ENCODE measurements at places on chromosomes 5 and 9.

- no peak for DNase-seq
These were observed 168.3 kb upstream of the OTULINL start for GRCh38 chr5:14413331-14413750.

- DNase-seq, result no peak
These were observed 61.6 kb upstream of the GNE start for GRCh38 chr9:36319806-36320205.

GRCh38 chr5:147101659-147102369 is 133.0 kb upstream of the STK32A start:
- DNase-seq, result no peak

- no peak for DNase-seq
These were observed 18.2 kb upstream of the DCP2 start for GRCh38 chr5:112958093-112959088.

DNA sequence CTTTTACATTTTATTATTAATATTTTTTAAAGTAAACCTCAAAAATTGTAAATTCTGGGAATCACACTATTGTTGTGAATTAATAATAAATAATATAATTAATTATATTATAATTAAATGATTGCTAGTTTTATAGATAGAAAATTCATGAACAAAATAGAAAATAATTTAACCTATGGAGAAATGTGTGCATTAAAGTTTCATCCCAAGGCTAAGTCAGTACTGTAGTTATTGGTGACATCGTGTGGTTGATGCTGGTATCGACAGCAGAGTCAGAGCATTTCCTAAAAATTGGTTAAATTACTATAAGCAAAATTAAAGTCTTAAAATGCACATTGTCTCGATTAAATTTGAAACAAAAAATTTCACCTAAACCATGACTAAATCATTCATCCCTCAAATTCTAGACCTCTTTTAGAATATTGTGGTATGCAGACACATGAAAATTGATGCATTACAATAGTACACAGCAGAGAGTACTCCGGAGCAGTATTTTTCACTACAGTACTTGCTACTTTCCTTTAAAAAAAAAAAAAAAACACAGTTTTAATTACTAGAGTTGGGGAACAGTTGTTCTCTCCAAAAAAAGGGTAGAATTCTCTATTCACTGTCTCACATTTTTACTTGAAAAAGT is 73.9 kb downstream of the RORB start:
- DNase-seq, result no peak

DNA sequence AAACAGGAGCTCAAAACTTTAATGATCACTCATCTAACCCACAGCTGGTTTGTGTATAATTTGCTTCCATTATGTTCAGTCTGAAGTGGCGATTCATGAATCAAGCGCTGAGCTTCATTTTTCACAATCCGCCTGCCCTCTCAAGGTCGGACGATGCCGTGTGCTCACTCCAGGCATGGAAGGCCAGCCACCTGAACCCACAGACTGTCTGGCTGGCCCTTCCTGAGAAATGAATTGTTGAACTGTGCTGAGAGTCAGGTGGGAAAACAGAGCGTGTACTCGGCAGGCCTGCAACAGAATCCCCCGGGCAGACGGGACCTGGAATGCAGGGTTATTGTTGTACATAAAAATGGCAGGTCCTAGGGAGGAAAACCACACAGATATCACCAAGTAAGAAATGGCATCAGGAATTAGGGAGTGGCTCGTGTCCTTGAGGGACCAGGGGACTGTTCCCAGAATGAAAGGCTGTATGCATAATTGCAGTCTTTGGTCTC is 375.7 kb downstream of the IRX2 start:
- DNase-seq, result no peak

DNA sequence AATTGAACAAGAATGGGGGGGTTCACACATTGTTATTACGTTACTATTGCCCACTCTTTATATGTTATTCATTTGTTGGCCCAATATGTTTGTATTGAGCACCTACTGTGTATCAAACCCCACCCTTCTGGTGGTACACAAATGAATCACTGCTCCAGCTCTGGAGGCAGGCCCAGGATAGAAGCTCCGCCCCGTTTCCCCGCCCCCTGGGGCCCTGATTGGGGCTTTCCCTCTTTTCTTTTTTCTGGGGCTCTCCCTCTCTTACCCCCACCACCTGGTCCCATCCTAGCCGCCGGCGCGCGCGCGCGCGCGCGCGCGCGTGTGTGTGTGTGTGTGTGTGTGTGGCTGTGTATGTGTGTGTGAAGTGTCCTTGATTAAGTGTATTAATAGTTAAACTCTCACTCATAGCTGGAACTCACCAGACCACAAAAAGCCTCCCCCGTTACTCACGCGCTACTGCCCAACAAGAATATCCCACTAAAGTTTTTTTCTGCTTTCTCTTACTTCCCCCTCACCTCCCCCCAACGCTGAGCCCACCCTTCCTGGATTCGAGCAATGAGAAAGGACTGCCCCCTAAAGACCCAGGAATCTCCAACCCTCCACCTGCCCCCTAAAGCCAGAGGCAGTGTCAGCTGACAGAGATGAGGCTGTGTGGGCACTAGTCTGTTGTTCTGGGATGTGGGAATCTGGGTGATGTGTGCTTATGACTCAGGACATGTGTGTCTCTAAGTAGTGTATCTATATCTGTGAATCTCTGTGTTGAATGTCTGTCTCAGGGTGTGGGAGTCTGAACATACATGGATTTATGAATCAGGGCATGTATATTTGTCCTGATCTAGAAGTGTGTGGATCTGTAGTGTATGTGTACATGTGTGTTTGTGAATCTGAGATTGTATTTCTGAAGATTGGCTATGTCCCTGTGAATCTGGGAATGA is 4.0 kb downstream of the CXXC5 start:
- DNase-seq, result no peak

DNA sequence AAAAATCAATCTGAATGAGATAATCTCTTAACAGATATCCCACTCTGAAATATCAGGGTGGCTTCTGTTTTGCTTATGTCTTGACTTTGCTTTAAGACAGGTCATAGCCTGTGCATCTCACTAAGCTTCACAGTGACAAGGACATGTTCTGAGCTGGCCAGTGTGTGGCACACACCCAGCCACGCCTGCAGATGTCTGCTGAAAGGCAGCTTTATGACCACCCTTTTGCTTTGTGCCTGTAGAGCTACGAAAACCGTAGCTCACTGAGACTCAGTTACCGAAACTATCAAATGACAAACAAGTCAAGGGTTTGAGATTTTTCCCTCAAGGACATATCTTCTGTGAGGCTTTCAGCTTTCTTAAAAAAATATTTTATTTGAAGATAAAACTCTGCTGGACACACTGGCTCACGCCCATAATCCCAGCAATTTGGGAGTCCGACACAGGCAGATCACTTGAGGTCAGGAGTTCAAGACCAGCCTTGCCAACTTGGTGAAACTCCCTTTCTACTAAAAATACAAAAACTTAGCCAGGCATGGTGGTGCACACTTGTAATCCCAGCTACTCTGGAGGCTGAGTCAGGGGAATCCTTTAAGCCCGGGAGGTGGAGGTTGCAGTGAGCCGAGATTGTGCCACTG is 233.2 kb downstream of the SPATA31A1 start:
- no peak for DNase-seq

- no peak for DNase-seq
These were observed 10.1 kb upstream of the GLRX start for GRCh38 chr5:95832664-95833063.

- no peak for DNase-seq
These were observed 186.1 kb downstream of the GNA14 start for GRCh38 chr9:77462066-77462465.

- no peak for DNase-seq
These were observed 13.2 kb upstream of the LNPEP start for GRCh38 chr5:96922499-96923244.

- no peak for DNase-seq
These were observed 29.3 kb downstream of the GOLGA2 start for GRCh38 chr9:128246471-128246870.

DNA sequence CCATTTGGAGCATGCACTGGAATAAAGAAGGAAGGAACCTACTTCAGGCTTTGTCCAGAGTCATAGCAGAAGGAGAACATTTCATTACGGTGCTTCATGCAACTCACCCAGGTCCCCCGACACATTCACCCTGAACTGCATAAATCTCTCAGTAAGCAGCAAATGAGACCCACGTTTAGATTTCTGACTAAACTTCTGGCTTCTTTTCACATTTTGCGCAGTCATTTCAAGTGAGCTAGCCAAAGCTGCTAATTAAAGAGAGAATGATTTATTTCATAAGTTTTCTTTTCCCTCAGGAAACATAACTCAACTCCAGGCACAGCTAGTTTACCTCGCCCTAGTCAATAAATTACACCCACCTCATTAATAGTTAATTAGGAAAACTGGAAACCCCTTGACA is 88.6 kb upstream of the GAS1 start:
- DNase-seq, result no peak

- no peak for DNase-seq
These were observed 15.0 kb downstream of the PSMB7 start for GRCh38 chr9:124399968-124400940.

- no peak for DNase-seq
These were observed 26.0 kb downstream of the ERCC6L2 start for GRCh38 chr9:95901506-95901905.

DNA sequence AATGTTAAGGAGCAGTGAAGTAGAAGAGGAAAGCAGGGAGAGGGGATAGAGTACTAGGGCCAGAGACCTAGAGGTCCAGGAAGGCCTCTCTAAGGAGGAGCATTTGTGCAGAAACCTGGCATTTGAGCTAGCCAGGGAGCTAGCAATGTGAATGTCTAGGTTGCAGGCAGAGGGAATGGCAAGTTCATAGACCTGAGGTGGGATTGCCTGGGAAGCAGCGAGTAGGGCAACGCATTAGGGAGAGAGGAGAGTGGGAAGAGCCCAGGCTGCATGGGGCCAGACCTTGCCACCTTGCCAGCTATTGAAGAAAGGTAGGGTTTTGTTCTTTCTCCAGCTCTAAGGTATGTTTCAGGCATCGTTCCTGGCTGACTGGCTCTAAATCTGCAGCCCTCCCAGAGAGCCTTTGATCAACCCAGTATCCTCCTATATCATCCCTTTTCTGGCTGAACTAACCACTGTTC is 54.0 kb downstream of the SLC22A5 start:
- DNase-seq, result no peak

- no peak for DNase-seq
These were observed 13.9 kb downstream of the TLR4 start for GRCh38 chr9:117718085-117718484.

- DNase-seq, result no peak
These were observed 26.4 kb upstream of the TMEM171 start for GRCh38 chr5:73093943-73094342.

DNA sequence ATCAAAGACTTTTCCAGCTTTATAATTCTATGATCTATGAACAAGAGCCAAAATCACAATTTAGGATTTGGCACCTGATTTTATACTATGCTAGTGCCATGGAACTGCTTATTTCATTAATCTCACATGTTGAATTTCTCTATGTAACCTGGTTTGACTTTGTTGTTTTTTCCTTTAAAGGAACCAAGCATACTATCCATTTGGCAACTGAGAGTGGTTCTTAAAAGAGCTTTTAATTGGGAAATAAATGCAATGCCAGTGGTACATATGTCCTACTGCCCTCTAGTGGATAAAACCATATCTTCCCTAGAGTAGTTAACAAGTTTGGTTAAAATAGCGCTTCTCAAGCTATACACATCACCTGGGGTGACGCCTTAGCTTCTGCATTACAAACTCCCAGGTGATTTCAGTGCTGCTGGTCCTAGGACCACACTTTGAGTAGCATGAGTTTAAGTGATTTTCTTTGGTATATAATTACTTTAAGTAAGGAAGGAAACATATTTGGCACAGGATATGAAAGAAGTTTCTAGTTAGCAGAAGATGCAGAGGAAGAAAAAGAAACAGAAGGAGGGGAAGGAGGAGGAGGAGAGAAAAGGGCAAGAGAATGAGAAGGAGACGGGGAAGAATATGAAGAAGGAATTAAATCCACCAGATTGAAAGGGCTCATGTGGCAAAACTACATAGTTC is 56.8 kb downstream of the FGF10 start:
- no peak for DNase-seq

GRCh38 chr5:37786862-37787519 is 52.9 kb downstream of the GDNF start:
- DNase-seq, result no peak

Measured in NCI-H2227 treated with DMSO at 0.1 percent for 48 hours (cell line).